ENCODE measurements at places on chromosomes 3 and 15.

- no peak for DNase-seq
Observed at GRCh38 chr3:22469995-22470394, 719.0 kb upstream of the ZNF385D start.

DNA sequence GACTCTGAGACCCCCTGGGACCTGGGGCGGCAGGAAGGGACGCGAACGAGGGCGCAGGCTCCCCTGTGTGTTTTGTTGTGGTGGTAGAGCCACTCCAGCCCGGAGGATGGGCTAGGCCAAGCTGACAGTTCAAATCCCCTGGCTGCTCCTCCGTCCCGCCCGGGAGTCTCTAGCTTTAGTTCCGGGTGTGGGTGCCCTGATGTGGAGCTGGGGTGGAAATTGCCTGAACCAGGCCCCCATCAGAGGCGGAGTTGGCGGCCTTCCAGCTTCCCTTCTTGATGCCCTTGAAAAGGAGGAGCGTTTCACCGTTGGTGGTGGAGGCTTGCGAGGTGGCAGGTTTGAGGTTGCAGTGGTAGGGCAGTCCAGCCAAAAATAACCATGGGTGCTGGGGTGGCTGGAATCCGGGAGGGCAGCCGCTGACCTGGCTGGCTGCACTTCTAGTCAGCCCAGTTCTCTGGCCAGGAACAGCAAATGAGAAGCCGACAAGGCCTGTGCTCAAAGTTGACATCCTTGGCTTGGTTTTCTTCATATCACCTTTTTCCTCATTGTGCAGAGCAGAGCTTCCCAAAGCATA lies 817 bp downstream of the CLK3 start:
- DNase-seq = peak; percentile 67

DNA sequence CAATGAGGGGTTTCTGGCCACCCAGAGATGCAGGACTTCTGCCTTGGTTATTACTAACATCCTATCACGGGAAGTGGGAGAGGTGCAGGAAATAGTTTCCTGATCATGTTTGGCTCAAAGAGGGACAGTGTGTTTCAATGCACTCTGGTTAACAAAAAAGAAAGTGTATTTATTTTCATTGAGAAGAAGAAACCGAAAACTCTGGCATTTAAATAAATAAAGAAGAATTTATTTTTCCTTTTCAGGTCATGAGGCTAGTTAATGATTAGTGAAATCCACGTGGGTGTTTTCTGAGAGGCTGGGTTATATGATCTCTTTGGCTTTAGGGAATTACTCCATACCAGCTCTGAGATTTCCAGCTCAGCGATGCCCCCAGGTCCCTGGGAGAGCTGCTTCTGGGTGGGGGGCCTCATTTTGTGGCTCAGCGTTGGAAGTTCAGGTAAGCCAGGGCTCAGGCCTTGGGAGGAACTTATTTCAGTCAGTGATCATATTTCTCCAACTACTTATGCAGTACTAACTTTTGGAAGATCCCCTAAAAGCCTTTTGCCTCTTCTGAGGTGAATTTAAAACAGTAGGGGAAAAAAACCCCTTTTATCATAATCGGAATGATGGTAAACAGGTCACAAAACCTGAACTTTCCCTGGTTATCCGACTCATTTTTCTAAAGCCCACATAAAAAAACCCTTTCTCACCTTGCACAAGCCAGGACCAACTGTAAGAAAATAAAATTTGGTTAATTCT lies at the start of gene PLA1A:
TSS of gene PLA1A (plus strand) at position 338 of the 741 bp plus-strand sequence. CDS start at position 367, 29 bp downstream.
- DNase-seq = no peak

- no peak for DNase-seq
Observed at GRCh38 chr3:110526777-110527727, 544.6 kb upstream of the NECTIN3 start.

GRCh38 chr15:51335538-51336410 lies 2.6 kb downstream of the CYP19A1 start:
- no peak for DNase-seq

DNA sequence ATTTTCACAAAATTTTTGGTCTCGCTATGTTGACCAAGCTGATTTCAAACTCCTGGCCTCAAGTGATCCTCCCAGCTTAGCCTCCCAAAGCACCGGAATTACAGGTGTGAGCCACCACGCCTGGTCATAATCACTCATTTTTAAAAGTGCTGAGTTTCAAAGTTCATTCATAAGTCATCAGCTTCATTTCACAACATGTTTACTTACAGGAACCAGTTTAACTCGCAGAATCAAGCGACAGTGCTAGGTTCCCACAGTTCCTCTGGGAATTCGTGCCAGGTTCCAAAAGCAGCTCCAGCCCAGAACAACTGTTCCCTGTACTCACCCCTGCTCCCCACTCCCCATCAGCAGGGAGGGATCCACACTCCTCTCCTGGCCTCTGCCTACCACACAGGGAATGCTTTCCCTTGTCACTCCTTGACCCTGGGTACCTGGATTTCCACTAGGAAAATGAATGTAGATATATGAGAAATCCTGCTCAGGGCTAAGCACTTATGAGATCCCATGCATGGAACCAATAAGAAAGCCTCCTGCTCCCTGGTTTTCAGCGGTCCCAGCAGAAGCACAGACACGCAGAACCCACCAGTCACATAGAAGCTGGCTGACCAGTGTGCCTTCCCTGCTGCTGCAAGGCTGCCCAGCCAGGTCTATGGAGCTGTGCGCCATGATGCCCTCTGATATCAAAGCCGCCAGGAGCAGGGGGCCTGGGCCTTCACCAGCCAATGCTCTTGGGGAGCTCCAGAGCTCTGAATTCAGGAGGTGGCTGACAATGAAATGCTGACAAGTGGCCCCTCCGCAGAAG lies 72.3 kb downstream of the ITGB5 start:
- DNase-seq = no peak

GRCh38 chr3:18208091-18208490 lies 217.0 kb downstream of the SATB1 start:
- no peak for DNase-seq

DNA sequence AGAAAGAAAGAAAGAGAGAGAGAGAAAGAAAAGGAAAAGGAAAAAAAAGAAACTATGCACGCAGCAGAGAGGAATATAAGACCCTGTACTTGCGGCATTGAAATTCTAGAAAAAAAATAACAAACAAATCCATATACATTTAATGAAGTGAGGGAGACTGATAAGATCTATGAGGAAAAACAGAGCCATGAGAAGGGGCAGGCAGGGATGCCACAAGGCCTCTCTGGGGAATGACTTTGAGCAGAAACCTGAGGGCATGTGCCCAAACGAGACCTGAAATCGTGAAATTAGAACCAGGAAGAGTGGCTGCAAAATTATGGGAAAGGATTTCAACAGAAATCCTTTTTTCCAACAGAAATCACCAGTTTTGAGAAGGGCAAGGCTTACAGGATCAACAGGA lies 98.4 kb downstream of the GABRB3 start:
- no peak for DNase-seq

- DNase-seq = no peak
Observed at GRCh38 chr3:170499562-170500156, 81.0 kb downstream of the CLDN11 start.

DNA sequence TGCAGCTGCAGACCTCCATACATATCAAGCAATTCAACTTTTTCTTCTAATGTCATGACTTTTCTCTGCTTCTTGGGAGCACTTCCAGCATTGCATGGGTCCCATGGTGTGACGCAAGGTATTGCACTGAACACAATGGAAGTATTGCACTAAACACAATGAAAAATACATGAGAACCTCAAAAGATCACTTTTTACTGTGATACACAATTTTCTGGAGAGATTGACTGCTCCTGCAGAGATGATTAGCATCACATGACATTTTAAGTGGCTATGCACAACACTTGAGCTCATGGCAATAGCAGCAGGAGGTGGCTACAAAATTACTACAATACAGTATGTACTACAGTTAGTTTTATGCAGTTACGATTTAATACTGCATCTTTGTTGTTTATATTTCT lies 113.5 kb upstream of the BHLHE40 start:
- DNase-seq = no peak

- peak; percentile 90 for DNase-seq
Observed at GRCh38 chr3:52231502-52232278, 6.2 kb upstream of the TLR9 start.

GRCh38 chr3:111943533-111943932 lies 35.3 kb upstream of the ABHD10 start:
- DNase-seq = no peak

DNA sequence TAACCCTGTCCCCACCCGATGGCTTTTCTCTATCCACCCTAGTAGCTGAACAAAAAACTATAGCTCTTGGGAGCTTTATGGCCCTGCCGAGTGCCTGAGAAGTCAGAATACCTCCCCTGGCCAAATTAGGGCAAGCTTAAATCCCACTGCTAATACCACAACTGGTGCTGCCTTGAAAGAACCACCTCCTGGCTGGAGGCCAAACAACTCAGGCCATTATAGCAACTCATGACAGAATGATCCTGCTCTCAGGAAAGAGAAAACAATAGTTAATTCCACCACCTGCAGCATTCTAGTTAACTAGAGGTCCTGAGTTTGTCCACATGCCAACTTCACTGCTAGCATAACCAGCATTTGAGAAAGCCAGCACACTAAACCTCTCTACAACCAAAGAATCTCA lies 123.2 kb downstream of the RTP4 start:
- no peak for DNase-seq

DNA sequence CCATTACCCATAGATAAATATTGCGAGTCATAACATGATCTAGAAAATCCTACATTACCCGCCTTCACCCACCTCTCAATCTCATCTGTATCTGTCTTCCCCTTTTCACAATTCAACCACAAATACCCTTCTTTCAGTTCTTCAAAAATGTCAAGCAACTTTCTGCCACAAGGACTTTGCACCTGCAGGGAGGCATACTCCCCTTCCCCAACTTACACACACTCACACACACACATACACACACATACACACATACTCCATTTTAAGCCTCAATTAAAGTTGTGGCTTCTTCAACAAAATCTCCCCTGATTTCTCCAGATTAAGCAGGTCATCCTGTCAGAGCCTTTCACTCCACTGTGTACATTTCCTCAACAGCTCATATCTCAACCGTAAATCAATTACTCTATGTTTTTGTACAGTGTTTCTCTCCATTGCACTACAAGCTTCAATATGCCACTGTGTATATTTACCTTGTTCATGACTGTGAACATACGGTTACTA lies 33.1 kb upstream of the CCDC50 start:
- DNase-seq = no peak

- DNase-seq = no peak
Observed at GRCh38 chr3:173992416-173992815, 594.9 kb downstream of the NLGN1 start.

- no peak for DNase-seq
Observed at GRCh38 chr3:162586591-162586990, 1090.0 kb downstream of the OTOL1 start.

GRCh38 chr15:67161412-67161811 lies 93.0 kb downstream of the AAGAB start:
- DNase-seq = no peak

- DNase-seq = no peak
Observed at GRCh38 chr3:195443391-195443989, 670 bp upstream of the ACAP2 start.

DNA sequence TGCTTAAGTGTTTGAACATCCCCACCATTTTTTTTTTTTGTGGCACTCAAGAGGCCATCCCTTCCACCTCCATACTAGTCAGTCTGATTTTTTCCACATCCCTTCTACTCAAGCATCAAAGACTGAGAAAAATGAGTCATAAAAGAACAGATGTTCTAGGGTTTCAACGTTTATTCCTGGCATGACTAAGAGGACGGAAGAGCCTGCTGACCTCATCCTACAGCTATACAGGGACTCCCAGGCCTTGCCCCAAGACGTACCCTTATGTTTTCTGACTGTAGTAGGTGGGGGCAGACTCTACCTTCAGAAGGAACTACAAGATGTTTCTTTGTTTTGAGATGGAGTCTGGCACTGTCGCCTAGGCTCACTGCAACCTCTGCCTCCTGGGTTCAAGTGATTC lies 3.3 kb upstream of the ITPKA start:
- peak; percentile 41 for DNase-seq
